NCI-H2227 treated with DMSO at 0.1 percent for 48 hours (cell line): ENCODE measurements at places on chromosomes 12 and 14.

DNA sequence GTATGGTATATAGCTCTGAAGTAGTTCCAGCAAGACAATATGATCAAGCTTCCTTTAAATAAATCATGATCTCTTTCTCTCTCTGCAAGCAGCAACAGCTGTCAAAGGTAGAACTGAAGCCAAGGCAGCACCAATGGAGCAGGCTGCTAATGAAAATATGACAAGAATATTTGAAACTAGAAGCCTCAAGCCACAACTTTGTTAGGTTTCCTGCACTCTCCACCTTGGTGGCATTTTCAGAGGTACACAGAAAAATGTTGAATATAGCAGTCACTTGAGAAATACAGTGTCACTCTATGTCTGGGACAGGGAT, 43.8 kb upstream of the PSMA6 start:
- DNase-seq, result no peak

GRCh38 chr12:111303531-111303930, 65.4 kb downstream of the PHETA1 start:
- DNase-seq, result no peak

GRCh38 chr14:96729889-96730288, 67.3 kb upstream of the VRK1 start:
- DNase-seq, result no peak

GRCh38 chr14:59698793-59699192, 122.2 kb upstream of the CCDC175 start:
- DNase-seq, result no peak

DNA sequence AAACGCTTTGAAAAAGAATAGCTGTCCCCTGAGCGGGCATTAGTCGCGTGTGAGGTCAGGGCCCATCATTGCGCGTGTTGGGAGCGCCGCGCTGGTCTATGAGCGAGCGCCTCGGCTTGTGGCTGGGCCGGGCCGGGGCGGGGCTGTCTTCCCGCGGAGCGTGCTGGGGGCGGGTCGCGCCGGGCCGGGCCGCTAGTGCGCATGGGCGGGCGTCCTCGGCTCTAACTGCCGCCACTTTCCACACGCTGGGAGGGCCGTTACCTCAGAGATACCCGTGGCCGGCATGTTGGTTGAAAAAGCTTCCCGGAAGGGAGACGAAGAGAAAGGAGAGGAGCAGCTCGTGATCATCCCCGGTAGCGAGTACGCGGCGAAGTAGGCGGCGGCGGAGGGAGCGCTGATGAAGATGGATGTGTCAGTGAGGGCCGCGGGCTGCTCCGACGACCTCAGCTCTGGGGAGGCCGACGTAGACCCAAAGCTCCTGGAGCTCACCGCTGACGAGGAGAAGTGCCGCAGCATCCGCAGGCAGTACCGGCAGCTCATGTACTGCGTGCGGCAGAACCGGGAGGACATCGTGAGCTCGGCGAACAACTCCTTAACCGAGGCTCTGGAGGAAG, at the start of gene EID3:
Gene EID3, plus strand, starts transcription at position 202 of the 614 bp plus-strand sequence. Its CDS starts 196 bp downstream, at position 398.
- DNase-seq, result peak; percentile 95

DNA sequence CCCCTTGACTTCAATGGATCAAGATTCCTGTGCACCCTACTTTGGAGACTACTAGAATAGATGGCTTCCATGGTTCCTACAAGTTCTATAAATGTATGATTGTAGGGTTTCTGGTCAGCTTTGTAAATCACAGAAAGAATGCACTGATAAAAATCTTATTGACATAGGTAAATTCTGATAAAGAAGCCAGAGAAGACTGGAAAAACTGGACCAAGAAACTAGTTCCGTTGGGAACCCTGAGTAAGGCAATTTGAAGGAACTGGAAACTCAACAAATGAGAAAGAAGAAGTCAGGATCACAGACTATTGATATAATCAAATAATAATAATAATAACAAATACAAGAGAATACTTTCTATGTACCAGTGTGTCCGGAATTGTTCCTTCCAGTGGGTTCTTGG, 15.4 kb upstream of the MGST1 start:
- no peak for DNase-seq

DNA sequence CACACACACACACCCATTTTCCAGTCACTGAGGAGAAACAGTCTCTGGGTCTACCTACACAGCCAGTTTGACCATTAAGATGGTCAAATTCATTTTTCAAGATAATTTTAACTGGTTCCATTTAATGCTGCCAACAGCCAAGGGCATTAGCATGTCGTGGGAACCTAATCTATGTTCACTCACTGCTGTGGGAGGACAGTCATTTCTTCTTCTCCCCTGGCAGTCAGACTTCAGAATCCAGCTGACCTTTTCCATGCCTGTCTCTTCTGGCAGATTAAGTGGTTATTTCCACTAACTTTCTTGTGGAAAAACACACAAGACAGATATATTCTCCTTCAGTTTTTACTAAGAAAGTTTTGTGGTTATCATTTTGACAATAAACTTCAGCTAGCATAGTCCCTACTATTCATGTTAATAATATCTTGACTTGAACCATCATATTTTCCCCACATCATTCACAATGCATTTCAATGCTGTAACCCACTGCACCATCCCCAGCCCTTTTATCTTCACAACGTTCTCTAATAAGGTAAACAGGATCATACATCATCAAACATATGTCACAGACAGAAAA, 82.2 kb downstream of the DAD1 start:
- DNase-seq, result no peak

DNA sequence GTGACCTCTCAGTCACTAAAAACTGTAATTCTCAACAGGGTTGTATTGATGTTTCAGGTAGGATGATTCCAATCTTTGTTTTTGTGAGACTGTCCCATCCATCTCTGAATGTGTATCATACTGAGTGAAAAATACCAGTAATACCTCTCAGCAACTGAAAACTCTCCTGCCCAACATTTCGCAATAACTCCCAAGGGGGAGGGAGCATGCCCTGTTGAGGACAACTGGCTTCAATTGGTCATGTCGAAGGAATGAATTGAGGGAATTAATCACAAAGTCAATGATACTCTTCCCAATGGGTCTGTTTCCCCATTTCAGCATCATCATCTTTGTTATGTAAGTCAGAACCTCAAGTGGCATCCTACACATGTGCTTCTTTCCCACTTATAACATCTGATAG, 102.4 kb upstream of the E2F7 start:
- no peak for DNase-seq

DNA sequence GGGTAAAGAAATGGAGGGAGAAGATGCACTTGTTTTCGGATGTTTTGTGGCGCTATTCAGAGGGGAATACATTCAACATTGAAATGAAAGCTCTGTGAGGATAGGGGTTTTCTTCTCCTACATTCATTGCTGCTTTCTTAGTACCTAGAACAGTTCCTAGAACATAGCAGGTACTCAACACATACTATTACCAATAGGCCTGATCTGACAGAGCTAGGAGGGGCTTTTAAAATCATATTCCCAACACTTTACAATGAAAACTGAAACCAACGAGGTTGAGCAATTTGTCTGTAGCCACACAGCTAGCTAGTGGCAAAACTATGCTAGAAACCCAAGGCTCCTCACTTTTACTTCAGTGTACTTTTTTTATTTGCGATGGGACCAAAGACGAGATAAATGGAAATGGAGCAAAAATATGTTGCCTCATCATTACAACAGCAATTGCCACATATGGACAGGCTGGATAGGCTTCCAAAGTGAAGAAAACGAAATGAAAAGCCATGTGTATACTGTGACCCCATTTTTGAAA, 23.1 kb upstream of the IL22 start:
- no peak for DNase-seq

GRCh38 chr12:6542209-6543009, 8.1 kb downstream of the GAPDH start:
- no peak for DNase-seq

DNA sequence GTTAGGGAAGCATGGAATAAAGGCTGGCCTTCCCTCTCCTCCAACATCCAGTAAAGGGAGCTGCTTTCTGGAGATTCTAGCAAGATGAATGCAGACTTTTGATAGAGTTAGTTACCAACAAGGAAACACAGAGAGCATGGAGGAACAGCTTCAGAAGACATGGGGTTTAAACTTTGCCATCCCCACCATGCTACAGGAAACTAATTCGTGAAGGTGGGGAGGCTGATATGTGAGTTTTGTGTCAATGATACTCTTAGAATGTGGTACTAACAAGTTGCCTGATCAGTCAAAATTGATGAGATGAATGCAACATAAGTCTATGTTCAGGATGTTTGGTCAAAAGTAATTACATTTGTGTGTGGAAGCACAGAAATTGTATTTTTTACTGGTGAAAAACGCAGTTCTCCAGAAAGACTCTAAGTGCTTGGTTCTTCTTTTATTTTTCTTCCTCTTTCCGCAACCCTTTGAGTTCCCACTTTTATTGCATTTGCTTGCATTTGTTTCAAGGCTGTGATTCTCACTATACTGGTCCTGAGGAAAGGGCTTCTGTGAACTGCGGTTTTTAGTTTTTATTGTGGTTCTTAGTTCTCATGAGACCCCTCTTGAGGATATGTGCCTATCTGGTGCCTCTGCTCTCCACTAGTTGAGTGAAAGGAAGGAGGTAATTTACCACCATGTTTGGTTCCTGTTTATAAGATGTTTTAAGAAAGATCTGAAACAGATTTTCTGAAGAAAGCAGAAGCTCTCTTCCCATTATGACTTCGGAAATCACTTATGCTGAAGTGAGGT, at the start of gene CLEC4A:
Gene CLEC4A, plus strand, starts transcription at position 494 of the 789 bp plus-strand sequence. Its CDS starts 262 bp downstream, at position 756.
- no peak for DNase-seq

- no peak for DNase-seq
Measured at GRCh38 chr14:30223385-30223785, 295.7 kb upstream of the PRKD1 start.

DNA sequence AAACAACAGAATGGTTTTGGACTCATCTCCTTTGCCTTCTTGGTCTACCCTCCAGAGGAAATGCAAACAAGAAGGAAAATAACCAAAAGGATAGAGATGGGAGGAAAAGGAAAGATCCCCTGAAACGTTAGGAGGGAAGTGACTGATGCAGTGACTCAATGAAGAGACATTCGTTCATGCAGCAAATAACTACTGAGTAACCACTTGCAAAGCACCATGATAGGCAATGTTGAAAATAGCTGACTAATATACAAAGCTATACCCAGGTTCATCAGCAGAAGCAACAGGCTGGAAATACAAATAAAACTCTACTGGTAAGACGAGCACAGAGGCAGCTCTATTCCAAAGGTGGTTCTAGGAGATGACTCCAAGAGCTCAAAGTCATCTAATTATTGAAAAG, 41.8 kb downstream of the R3HDM2 start:
- DNase-seq, result no peak

DNA sequence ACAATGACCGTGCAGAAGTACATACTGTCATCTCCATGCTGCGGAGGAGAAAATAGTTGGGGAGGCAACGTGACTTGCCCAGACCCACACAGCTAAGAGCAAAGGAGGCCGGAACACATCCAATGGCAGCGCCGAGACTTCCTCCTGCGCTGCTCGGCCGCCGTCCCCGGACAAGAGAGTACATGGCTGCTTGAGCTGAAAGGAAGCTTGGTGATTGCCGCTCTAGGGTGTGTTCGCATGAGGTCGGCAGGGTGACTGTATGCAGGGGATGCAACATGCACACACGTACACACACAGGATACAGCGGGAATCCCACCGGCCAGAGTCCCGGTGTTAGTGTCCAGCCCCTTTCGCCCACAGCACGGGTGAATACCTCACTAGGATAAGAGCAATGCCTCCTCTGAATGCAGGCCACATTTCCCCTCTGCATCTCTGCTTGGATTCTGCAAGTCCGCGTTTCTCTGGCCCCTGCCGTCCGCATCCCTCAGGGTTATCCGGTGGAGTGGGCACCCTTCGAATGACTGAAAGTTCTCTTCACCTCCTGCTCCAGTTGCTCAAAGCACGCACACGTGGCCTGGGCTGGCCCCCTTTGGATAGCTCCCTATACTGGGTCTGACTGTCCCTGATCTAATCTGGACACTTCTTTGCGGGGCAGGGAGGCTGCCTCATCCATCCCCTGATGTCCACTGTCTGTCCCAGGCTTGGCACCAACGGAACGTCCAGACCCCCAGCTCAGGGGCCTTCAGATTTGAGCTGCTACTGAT, 78.8 kb downstream of the GSC start:
- no peak for DNase-seq

DNA sequence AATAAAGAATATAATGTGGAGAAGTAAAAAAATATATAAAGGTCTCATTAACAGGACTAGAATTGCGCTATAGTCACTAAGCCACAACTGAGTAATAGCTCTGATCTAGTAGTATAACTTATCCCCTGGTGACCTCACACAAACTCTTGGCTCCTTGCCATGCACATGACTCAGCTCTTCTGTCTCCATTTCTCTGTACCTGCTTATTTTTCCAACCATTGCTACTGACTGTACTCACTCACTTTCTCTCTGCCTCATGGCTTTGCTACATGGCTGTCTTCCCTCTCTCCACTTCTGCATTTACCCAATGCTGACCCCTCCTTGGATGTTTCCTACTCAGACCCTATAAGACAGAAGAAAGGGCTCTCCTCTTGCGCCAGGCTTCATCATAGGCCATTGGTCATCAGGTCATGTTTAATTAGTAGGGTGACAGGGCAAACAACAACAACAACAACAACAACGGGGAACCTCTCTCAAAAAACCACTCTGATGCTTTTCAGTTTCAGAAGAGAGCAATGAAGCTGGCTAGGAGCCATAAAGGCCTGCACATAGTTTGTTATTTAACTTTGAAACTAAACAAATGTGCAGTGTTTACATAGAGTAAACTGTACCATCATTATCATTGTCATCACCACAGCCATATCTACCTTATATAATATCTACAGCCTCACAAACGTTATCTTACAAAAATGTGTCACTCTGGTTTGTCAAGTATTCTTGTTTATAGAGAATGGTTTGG, 25.6 kb upstream of the KRAS start:
- DNase-seq, result no peak

- no peak for DNase-seq
Measured at GRCh38 chr12:11657511-11657910, 8.0 kb downstream of the ETV6 start.

DNA sequence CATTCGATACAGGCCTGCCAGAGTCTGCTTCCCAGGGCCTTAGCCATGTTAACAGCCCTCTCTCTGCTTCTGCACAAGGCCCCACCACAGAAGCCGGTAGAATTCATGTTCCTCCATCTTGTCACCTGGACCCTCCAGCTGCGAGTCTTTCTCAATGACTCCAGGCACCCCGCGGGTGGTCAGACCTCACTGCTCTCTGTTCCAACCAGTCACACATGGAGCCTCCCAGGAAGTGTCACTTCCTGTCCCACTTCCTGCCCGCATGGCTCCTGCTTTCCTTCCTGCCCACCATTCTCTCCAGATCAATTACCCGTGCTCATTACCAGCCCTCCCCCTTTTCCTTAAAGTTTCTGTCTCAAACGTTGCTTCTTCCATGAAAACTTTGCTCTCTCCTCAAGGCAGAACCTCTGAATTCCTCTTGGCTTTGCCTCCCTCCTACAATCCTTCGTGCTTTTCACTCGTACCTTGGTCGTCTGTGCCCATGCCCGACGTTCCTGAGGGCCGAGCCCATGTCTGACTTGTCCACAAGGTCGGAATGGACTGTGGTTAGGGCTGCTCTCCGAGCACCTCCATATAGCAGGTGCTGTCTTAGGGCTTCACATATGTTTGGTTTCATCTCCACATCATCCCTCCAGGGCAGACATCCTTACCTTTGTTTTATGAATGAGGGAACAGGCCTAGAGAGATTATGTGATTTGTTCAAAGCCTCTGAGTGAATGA, 172.1 kb downstream of the TSPAN9 start:
- DNase-seq, result no peak

GRCh38 chr12:107320929-107321631, 227.7 kb upstream of the CRY1 start:
- DNase-seq, result peak; percentile 83
